GM19239 (cell line): ENCODE measurements at places on chromosomes 16 and 17.

- DNase-seq = no peak
Measured at GRCh38 chr17:2594722-2595599, 1.5 kb downstream of the PAFAH1B1 start.

- no peak for DNase-seq
Measured at GRCh38 chr17:44933824-44934744, 13.5 kb downstream of the KIF18B start.

DNA sequence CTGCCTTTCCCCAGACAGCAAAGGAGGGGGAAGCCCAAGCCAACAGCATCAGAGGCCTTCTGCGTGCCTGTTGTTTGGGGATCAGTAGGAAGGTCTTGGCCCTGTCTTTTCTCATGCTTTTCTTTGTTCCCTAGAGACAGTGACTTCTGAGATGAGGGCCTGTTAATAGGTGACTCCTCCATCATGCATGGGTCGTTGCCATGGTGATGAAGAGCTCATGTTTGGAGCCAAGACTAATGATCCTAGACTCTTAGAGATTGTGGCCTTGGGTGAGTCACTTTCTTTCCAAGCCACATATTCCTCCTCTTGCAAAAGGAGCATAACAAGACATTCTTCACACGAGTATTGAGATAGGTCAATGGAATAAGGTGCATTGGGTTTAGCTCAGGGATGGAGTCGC is 201.1 kb upstream of the ASIC2 start:
- DNase-seq = no peak

- DNase-seq = no peak
Measured at GRCh38 chr17:8685381-8685780, 54.9 kb upstream of the MYH10 start.

DNA sequence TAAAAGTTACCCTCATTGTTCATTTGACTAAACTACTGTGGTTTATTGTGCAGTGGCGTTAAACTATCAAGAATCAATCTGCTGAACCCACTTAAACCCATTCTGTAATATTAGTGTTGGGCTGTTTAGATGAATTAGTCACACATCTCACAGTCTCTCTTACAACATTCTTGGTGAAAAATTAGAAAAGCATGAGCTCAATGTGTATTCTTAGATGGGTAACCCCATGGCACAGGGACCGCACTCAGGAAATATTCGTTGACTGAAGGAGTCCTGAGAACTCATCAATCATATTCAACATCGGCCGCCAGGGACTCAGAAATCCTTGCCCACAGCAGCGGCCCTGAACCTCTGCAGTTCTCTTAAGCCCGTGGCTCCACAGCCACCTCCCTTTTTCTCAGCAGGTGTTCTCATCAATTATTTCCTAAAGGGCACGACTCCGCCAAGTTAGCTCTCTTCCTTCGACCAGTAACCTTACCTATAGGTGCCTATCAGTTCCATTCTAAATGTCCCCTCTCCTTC is 155.6 kb downstream of the STX8 start:
- DNase-seq = no peak

- DNase-seq = no peak
Measured at GRCh38 chr16:89534252-89534756, 26.1 kb downstream of the SPG7 start.

DNA sequence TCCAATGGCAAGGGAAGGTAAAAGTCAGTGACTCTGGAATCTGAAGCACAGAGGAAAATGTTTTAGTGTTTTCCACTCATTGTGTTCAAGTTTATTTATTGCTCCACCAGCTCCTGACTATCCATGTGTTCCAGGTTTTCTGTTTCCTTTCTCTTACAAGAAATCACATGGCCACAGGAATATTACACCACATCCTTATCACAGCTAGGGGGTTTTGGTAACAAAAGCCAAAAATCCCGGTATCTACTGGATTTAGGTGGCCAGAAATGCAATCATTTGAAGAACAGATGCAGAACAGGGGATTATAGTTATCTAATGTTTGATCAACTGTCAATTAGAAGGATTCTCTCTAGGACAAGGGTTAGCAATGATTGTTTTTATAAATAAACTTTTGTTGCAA is 47.9 kb downstream of the STH start:
- no peak for DNase-seq

DNA sequence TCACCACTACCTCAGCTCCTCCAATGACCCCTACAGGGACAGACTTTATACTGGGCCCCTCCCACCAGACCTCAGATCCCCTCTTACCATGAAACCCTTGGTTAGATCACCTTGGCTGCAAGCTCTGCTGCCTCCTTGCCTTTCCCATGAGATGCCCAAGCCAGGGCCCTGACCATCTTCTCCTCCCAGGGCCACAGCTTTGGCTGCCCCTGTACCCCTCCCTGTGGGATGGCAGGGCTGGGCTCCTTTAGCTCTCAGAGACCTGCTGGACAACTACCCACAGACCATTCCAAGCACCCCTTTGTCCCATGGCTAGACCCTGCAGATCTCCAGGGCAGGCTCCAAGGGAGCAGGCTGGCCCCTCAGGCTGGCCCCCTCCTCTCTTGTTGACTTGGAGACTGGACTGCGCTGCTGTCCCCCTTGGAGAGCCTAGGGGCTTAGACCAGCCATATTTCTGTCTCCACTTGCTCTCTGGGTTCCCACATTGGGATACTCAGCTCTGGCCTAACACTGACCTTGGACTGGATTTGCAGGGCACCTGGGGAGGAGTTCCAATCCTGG is 1692.7 kb downstream of the TP53TG3F start:
- no peak for DNase-seq

DNA sequence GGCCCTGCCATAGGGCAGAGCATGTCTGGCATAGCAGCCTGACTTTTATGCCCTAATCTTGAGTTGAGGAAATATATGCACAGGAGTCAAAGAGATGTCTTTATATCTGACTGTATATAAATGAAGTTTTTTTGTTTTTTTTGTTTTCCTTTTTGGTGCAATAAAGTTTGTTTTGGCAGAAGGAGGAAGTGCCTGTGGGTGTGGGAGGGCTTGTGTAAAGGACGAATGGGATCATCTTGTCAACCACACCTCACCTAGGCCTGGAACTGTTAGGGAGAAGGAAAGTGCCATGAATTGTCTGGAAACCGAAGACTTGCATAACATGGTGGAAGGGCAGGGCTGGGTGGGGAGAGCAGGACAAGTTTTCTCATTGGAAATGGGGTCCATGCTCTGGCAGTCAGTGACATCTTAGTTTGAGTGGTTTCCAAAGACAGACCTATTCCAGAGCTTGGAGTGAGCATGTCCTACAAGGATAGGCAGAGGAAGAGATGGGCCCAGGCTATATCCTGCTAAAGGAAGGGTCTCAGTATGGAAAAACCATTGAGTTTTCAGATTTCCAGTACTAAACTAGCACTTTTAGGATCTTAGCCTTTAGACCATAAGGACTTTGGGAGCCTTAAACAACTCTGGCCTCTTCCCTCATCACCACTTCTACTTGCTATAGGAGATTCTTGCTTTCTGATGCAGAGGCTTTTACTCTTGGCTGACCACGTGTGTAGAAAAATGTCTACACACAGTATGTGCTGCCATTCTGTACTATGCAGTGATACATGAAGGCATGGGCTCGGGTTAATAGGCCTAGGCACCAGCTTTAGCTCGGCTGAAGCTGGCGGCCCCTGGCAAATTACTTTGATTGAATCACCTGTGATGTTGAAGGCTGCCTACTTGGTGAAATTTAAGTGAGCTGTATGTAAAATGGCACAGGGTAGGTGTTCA is 15.5 kb downstream of the SNF8 start:
- DNase-seq = no peak

DNA sequence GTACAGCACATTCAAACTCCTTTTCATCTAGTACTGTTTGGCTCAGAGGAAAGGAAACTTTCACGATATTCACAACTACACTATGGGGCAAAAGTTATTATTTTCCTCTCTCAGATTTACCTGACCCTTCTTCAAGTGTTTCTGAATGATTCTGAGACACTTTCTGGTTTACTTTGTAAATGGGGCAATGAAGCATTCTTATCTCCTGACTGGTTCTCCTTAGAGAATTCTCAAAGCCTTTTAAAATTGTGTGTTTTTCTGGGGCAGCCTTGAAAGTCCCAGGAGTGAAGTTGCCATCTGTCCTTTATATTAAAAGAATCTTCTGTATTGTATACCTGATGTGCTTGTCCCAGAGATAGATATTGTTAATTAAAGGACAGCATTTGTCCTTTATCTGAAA is 264.9 kb downstream of the FTO start:
- no peak for DNase-seq
